ENCODE measurements at places on chromosomes 1 and 21. TPM values are rescaled to one million over a fixed set of nuclear protein-coding genes. Genes with fewer than 3 reads are reported as not detected.
A peak's percentile ranks its signal among the peaks of the same experiment; 100 is the strongest.

DNA sequence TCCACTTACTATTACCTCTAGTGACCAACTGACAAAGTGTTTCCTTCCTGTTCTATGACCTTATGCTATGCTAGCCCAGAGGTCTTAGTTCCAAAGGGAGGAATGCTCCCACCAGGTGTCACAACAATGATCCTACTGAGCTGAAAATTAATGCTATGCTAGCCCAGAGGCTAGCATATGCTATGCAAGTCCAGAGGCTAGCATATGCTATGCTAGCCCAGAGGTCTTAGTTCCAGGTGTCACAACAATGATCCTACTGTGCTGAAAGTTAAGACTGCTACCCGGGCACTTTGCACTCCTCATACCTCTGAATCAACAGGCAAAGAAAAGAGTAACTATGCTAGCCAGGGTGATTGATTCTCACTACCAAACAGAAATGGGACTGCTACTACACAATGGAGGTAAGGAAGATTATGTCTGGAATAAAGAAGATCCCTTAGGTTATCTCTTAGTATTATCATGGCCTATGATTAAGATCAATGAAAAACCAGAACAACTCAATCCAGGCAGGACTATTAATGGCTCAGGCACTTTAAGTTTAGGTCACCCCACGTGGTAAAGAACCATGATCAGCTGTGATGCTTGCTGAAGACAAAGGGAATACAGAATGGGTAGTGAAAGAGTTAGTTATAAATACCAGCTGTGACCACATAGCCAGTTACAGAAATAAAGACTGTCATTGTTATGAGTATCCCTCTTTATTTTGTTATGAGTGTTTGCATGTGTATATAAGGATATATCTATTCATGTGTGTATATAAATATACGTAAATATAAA is 114.1 kb downstream of the CSMD2 start:
- H3K4me3 ChIP-seq, result no peak overlapping the region
- H3K27ac ChIP-seq, result no peak overlapping the region
- no peaks in the 10 kb centered on the region for H3K27me3 ChIP-seq
- no peak for DNase-seq

DNA sequence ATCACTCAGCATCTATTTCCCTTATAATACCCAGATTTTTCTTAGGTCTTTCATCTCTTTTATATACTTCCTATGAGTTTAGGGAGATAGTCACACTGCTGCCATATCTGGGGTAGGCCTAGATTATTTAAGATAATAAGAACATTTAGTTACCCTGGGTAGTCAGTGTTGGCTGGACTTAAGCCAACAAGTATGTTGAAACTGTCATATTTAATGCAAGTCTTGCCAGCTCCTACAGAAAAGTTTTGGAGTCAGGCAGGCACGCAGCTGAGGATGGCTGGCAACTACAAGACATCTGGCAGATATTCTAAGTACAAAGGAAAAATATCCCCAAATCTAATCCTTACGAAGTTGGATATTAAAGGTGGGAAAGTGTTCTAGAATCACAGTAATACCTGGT is 19.2 kb upstream of the DEPDC1 start:
- H3K4me3 ChIP-seq, result no peak overlapping the region
- DNase-seq, result no peak
- no peaks in the 10 kb centered on the region for H3K36me3 ChIP-seq
- H3K27me3 ChIP-seq, result no peaks in the 10 kb centered on the region

DNA sequence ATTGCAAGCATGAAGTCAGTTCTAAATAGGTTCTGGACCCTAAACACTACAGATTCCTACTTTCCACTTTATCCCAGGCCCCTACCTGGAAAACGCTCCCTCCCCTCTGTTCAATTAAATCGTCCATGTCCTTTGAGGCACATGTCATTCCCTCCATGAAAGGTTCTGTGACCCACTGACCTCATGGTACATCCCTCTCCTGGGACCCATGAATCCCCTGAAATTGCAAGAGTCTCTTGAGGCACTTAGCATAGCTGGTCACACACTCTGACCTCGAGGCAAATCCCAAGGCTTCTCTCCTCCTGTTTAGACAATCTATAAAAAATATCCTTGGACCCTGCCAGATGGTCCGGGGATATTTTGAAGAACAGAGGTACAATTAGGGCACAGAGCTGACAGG is 34.3 kb upstream of the KRTAP19-8 start:
- no peak overlapping the region for H3K4me3 ChIP-seq
- peak; percentile 11 for DNase-seq
- H3K27ac ChIP-seq, result no peak overlapping the region

- peaks cover 3% of the 10 kb centered on the region for H3K4me1 ChIP-seq
- H3K27me3 ChIP-seq, result no peaks in the 10 kb centered on the region
- no peak for DNase-seq
- no peak overlapping the region for H3K4me3 ChIP-seq
Measured at GRCh38 chr1:209454340-209454994, 129.0 kb upstream of the CAMK1G start.

The SLAMF9 gene
- total RNA-seq, result not detected

DNA sequence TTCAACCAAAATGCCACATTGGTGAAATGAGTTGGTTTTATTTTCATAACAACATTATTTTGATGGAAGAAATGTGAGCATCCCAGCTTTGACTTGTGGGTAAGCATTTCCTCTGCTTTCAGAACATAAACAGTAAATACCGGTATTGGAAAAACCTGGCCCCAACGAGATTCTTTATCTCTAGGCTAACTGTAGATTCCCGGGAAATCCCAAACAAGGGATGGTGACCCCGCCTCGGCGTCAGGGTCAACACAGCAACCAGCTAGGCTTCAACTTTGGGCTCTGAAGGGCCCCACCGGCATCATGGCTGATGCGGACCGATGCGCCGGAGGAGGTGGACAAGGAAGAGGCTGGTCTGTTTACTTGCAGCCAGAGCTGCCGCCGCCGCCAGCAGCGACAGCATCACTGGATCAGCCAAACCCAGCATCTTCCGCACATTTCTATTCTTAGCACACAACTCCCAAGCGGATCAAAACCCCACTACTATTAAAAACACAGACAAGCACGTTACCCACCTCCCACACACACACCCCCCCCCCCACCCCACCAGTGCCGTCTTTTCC is 1.1 kb downstream of the AKT3 start:
- DNase-seq, result peak; percentile 50
- peaks cover 3% of the 10 kb centered on the region for H3K4me1 ChIP-seq
- peak overlapping the region; percentile 66 for H3K4me3 ChIP-seq

DNA sequence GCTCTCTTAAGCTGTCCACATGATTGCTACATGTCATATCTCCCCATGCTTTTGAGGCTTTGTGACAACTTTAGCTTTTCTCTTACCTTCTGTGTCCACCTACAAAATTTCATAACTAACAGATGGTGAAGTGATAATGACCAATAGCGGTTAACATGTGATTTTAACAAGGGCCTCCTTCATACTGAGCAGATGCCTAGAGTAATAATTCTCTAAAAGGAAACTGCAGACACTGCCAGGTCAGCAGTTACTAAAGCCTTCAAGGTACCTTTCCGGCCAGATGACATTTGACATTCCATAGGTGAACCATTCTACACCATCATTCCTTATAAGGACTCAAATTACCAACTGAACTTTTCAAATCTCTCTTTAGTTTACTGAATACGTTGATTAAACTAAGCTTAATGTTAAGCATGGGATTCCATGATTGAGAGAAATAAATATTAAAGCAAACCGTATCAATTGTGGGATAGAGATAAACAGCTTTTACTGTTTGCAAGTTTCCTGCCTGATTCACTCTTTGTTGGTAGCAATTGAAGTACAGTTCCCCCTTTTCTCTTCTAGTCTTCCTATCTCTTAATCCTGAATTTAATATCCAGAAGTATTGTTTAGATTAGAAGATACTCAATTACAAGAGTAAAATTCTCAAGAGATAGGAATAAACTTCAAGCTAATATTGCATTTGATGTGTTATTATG is 205.1 kb downstream of the PLA2G4A start:
- no peak for DNase-seq
- no peak overlapping the region for H3K4me3 ChIP-seq
- no peaks in the 10 kb centered on the region for H3K36me3 ChIP-seq
- no peaks in the 10 kb centered on the region for H3K4me1 ChIP-seq
- no peak overlapping the region for H3K27ac ChIP-seq

The ZFP69B gene
- total RNA-seq, result 10.7 TPM

DNA sequence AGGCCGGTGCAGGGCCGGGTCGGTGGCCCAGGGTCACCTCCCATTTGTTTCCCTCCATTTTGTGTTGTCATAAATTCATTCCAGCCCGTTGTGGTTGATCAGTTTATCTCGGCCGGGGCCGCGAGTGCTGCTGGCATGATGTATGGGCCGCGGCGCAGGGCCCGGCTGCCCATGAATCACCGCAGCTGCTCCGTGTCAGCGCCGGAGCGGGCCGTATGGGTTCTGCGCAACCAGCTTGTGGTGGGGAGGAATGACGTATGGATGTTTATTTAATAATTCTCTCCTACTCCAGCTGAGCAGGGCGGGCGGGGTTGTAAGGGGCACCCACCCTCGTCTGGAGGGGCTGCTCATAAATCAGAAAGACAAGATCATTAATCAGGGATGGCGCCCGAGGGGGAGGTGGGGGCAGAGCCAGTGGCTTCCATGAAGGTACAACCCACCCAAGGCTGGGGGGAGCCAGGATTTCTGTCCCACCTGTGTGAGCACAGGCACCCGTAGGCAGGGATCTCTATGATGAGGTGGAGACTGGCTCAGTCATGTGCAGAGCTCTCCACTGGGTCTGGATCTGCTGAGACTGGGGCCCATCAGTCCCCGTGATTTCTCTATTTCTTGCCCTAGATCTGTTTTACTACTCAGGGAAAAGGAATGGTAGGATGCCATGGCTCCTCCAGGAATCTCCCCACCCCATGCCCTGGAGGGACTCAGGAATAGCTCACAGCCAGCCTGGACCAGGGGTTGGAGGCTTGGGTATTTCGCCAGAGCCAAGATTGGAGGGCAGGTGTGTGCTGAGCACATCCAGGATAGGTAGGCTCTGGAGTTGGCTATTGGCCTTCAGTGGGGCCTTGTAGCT is 27.8 kb downstream of the TMEM53 start:
- no peak overlapping the region for H3K4me3 ChIP-seq
- peaks cover 94% of the 10 kb centered on the region for H3K36me3 ChIP-seq
- peaks cover 58% of the 10 kb centered on the region for H3K4me1 ChIP-seq
- H3K27ac ChIP-seq, result peak overlapping the region; percentile 22

The GSTM5 gene
- total RNA-seq, result 39.9 TPM

DNA sequence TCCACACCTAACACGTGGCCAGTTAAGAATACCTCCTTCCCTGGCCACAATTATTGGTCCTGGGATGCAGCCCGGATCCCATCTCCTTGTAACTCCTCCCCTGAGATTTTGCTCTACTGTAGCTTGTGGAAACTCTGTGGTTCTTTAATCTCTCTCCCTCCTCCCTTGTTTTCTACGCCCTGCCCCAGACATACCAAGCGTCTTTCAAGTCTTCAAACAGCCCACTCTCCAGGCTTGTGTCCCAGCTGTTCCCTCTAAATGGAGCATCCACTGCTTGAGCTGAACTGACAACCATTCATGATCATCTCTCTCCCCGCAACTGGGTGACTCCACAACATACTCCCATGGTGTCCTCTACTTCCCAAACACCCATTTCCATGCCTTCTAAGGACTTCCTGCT is 111.6 kb downstream of the SIPA1L2 start:
- H3K4me1 ChIP-seq, result peaks cover 5% of the 10 kb centered on the region
- peaks cover 3% of the 10 kb centered on the region for H3K36me3 ChIP-seq
- no peak overlapping the region for H3K4me3 ChIP-seq
- H3K27me3 ChIP-seq, result no peaks in the 10 kb centered on the region
- H3K27ac ChIP-seq, result no peak overlapping the region
- DNase-seq, result no peak

DNA sequence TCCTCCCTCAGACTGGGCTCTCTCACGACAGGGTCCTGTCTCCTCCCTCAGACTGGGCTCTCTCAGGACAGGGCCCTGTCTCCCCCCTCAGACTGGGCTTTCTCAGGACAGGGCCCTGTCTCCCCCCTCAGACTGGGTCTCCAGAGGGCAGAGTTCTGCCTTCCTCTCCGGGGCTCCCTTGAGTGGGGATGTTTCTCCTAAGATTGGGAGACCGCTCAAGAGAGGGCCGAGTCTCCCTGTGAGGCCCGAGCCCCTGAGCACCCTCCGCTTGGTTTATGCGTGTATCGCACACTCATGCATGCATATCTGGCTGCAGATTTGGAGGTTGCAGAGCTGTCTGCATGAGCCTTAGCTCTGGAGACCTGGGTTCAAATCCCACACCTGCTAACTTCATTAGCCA is 39.3 kb upstream of the CSF3R start:
- DNase-seq, result no peak
- H3K36me3 ChIP-seq, result no peaks in the 10 kb centered on the region
- H3K4me1 ChIP-seq, result peaks cover 6% of the 10 kb centered on the region
- H3K27me3 ChIP-seq, result no peaks in the 10 kb centered on the region
- no peak overlapping the region for H3K27ac ChIP-seq
- no peak overlapping the region for H3K4me3 ChIP-seq

DNA sequence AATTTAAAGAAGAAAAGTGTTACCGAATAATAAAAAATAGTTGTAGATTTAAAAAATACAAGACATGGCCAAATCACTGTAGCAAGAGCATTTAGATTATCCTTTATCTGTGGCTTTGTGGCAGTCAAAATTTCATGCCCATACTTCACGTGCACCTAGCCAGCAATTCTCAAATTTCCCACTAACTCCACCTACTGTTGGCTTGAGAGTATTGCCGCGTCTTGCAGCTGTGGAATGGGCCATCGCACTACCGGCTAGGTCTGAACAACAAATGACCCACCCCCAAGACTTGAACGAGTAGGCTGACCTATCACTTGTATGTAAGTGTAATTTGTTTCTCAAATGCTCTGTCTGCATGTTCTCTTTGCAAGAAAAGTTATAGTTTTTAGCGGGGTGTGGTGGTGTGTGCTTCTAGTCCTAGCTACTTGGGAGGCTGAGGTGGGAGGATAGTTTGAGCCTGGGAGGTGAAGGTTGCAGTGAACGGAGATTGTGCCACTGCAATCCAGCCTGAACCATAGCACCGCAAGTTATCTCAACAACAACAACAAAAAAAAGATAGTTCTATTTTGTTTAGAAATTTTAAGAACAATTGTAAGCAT is 4.1 kb downstream of the KRTAP13-4 start:
- H3K36me3 ChIP-seq, result no peaks in the 10 kb centered on the region
- DNase-seq, result no peak
- H3K27ac ChIP-seq, result no peak overlapping the region
- H3K27me3 ChIP-seq, result no peaks in the 10 kb centered on the region
- no peaks in the 10 kb centered on the region for H3K4me1 ChIP-seq

DNA sequence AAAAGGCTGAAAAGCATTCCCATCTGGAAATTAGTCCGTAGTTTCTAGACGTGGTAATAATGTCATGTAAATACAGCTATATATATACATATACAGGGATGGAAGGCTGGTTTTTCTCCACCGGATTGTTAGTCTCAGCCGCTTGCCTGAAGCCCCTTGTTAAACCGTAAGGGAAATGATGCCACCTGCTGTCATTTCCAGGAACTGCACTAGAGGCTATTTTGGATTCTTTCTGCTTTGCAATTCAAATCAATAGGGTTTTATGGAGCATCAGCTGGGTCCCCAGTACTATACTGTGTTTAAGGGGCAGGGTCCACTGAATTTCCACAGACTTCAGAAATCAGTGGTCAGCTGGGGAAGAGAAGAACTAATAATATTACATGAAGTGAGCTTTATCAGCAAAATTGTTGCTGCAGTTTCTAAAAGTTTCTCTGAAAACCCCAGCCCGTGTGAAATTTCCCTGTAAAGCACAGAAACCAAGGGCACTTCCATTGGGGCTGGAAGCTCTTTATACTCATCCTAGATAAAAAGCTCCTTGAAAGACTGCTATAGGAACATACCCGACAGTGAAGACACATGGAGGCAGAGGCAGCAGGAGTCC is 33.8 kb upstream of the MPZL1 start:
- H3K4me3 ChIP-seq, result no peak overlapping the region
- peak; percentile 97 for DNase-seq
- no peaks in the 10 kb centered on the region for H3K36me3 ChIP-seq
- H3K4me1 ChIP-seq, result peaks cover 7% of the 10 kb centered on the region
- peaks cover 36% of the 10 kb centered on the region for H3K27me3 ChIP-seq
- H3K27ac ChIP-seq, result no peak overlapping the region
